ENCODE measurements at places on chromosomes 5 and 9.

- DNase-seq, result no peak
These were observed 37.2 kb upstream of the S1PR3 start for GRCh38 chr9:88954066-88954465.

DNA sequence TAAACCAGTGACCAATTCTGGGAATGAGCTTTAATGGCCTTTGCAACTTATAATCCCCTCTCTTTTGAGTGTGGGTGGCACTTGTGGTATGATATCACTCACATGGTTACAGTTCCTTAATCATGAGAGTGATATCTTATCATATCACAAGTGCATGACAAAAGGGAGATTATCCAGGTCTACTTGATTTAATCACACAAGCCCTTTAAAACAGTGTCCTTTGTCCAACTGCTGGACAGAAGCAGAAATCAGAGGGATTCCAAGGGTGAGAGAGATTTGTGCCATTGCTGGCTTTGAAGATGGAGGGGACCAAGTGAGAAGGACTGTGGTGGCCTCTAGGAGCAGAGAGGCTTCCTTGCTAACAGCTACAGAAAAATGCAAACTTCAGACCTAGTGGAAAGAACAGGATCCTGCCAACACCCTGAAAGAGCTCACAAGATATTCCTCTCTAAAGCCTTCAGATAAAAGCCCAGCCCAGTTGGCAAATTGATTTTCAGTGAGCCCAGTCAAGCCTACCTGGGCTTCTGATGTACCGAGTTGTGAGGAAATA, 279.0 kb upstream of the TLE4 start:
- DNase-seq, result no peak

GRCh38 chr5:133453084-133453780, 159.1 kb downstream of the FSTL4 start:
- no peak for DNase-seq

DNA sequence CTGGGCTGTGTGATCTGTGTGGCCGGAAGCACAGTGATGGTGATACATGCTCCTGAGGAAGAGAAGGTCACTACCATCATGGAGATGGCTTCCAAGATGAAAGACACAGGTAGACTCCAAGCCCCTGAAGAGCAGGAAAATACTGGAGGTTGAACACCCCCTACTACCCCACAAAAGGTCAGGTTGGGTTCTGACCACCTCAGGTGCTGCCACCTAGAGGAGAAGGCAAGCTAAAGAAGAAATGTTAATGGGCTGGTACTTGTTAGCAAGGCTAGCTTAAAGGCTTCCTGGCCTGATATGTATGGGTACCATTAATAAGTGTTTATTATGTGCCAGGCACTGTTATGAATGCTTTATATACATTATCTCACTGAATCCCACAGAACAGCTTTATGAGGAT, 11.7 kb downstream of the NIPAL4 start:
- DNase-seq, result no peak

GRCh38 chr9:15244001-15244441, 63.0 kb downstream of the TTC39B start:
- no peak for DNase-seq

- DNase-seq, result no peak
These were observed 332.4 kb downstream of the MSX2 start for GRCh38 chr5:175056831-175057230.

GRCh38 chr5:174315871-174316270, 270.4 kb downstream of the NSG2 start:
- DNase-seq, result no peak

DNA sequence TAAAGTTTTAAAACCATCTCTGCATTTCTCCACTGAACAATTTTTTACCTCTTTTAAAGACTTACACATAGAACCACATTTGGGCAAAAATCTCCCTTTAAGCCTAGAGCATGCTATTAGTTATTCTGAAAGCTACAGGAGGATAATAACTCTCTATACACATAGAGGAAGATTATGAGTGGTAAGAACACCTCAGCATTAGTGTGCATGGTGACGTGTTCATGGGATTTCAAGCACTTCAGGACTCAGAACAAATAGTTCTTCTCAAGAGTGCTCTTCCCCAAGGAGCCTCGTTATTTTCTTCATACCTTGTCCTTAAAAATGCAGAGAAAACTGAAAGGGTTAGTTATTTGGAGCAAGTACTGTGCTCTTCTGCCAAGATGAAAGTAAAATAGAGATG, 256.9 kb upstream of the TUSC1 start:
- DNase-seq, result no peak

DNA sequence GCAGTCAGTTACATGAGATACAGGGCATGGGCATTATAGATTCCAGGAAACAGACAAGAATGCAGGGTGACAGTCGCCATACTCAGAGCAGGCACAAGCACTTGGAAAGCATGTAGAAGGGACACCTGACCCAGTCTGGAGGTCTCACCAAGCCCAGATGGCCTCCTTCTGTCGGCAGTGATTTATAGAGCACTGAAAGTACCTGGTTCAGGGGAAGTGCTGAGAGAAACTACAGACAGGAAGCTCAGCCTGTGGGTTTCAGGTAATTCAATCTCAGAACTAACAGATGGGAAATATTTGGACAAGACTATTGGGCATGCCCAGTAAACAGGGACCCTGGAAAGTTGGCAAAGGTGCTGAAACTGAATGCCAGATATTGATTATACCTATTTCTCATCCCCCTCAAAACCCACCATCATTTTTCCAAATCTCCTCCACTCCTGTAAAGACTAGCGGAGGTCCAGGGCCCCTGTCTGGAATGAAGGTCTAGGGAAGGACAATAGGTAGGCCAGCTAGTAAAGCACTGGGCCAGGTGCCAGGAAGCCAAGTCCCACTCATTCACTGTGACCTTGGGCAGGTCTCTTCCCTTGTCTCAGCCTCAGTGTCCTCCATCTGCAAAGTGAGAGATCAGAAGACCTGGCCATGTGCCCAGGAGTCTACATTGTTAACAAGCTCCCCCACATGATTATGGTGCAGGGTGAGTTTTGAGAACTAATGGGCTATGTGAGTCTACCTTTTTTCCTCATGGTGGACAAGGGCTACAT, 26.9 kb downstream of the KLHL3 start:
- DNase-seq, result no peak
